ENCODE measurements at places on chromosomes 1 and 21. TPM values are rescaled to one million over a fixed set of nuclear protein-coding genes. Genes with fewer than 3 reads are reported as not detected.

GRCh38 chr1:182649041-182649440 lies 35.3 kb downstream of the RGS8 start:
- DNase-seq = no peak

DNA sequence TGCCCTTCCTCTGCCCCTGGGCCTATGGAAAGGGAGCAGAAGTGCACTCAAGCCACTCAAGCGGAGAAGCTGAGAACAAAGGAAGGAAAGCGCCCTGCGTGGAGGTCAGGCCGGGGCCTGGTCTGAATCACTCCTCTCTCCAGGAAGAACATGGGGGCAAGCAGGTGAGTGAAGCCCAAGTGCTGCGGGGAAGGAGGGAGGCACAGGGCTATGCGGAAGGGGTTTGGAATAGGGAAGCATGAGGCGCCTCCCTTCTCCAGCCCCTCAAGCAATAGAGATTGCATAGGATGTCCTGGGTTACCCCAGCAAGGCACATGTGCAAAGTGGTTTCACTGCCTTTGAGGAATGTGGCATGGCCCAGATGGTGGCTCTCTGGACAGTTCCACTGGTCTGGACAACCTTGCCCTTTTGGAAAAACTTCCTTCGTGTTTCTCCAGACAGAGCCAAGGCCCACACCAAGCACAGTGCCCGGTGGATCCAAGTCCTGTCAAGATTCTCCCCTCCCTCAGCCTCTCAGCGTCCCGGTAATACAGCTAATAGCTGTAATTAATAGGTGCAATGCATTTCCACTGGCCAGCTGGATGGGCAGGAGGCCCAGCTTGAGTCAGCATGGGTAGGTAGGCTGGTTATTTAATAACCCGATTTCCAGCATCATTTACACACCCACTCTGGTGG lies 13.7 kb downstream of the BLACAT1 start:
- DNase-seq = no peak

The REN gene
- not detected for total RNA-seq

The SPRR1B gene
- total RNA-seq = not detected

- DNase-seq = peak; percentile 68
Observed at GRCh38 chr1:93701629-93702028, 20.0 kb upstream of the BCAR3 start.

The DDOST gene
- 127 TPM for total RNA-seq

GRCh38 chr1:155969377-155969791 lies 9.0 kb downstream of the ARHGEF2 start:
- DNase-seq = no peak

The FALEC gene
- not detected for total RNA-seq

The MCOLN2 gene
- total RNA-seq = 1.6 TPM

GRCh38 chr1:22090867-22091266 lies 38.4 kb downstream of the CDC42 start:
- no peak for DNase-seq

GRCh38 chr1:160608057-160608456 lies 28.8 kb upstream of the CD84 start:
- DNase-seq = no peak

GRCh38 chr1:226363801-226364513 lies 43.9 kb downstream of the PARP1 start:
- no peak for DNase-seq

DNA sequence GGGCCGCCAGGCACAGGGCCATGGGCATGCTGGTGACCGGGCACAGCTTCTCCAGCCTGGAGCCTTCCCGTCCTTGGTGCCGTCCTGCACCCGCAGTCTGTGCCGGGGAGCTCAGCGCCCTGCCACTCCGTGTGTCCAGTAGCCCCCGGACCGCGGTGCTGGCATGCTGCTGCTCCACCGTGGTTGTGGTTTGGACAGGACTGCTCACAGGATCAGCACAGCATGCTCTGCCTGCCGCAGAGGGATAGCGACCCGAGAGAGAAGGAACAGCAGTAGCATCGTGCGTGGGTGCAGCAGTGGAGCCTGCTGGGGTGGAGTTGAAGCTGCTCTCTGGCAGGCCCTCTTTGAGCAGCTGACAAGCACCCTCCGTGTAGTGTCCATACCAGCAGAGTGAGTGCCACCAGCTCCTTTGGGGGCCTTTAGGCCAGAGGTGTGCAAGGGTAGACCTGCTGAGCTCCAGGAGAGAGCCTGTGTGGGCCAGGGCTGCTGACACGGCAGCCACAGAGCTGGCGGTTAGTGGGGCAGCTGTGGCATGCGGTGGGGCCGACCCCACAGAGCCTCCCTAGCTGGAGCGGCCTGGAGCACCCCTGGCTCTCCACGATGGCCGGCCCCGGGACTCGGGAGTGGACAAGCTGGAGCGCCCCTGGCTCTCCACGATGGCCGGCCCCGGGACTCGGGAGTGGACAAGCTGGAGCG lies 6.4 kb upstream of the PCBP3 start:
- DNase-seq = no peak

DNA sequence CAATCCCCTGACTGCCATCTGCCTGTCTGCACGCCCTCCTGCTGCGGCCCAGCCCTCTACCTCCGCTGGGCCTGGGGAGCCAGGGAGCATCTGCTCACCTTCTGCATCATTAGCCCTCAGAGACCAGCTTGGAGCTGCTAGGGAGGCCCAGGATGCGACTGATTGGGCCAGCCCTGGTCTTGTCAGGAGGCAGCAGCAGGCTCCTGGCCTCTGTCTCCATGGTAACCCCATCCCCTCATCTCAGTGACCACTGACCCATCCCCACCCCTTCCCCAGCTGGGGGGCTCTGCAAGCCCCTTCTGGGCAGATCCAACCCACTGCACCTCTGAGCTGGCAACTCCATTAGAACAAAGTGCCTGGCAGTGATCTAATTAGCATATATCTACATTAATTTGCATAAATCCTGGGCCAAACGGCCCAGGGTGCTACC lies 37.7 kb downstream of the NKAIN1 start:
- DNase-seq = no peak

- DNase-seq = no peak
Observed at GRCh38 chr1:2405588-2406295, 6.6 kb downstream of the PEX10 start.

Data from breast epithelium (tissue), 4 donors.